ENCODE measurements at places on chromosomes 4 and X. TPM values are rescaled to one million over a fixed set of nuclear protein-coding genes. Genes with fewer than 3 reads are reported as not detected.
A peak's percentile ranks its signal among the peaks of the same experiment; 100 is the strongest.

DNA sequence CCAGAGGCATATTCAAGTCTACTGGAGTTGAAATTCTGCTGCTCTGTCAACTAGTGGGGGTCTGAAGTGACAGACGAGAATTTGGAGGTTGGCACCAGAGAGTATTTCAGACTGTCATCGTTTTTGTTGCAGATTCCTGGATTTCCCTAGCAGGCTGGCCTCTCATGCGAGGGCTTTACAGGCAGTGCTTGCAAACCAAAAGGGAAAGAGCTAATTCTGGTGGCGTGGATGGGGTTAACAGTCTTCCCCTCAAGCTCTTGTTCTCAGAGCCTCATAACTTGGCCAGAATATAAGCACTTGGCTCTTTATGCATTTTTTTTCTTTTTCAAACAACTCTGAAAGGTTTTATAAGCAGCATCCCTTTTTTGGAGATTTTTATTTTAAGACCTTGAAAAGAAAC, at the start of gene SPARCL1:
SPARCL1 (minus strand) TSS at position 190 of the 400 bp plus-strand sequence. CDS start 29,802 bp downstream, outside the sequence.
- DNase-seq: no peak
- no peak within 1 kb of the TSS for H3K4me3 ChIP-seq
- H3K36me3 ChIP-seq: no peaks in the 10 kb centered on the region
- H3K27me3 ChIP-seq: no peaks in the 10 kb centered on the region
- no peaks in the 10 kb centered on the region for H3K4me1 ChIP-seq

- DNase-seq: no peak
- H3K27me3 ChIP-seq: no peaks in the 10 kb centered on the region
- no peaks in the 10 kb centered on the region for H3K4me1 ChIP-seq
- H3K36me3 ChIP-seq: peaks cover 48% of the 10 kb centered on the region
Observed at GRCh38 chr4:139470997-139471665, 17.2 kb downstream of the RAB33B start.

DNA sequence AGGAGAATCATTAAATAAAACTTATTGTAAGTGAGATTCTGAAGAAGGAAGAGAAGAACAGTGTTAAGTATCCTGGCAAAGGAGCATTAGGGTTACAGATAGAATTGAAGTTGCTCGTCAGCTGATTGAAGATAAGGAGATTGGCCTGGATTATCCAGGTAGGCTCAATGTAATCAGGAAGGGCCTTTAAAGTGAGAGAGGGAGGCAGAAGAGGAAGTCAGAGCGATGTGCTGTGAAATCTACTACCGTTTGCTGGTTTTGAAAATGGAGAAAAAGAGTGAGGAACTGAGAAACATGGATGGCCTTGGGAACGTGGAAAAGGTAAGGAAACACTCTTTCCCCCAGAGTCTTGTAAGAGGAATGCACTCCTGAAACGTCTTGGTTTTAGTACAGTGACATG, 245.7 kb downstream of the ANTXR2 start:
- H3K36me3 ChIP-seq: no peaks in the 10 kb centered on the region
- no peak overlapping the region for H3K4me3 ChIP-seq
- no peak overlapping the region for H3K27ac ChIP-seq

GRCh38 chr4:89266128-89266527, 41.5 kb downstream of the GPRIN3 start:
- peaks cover 42% of the 10 kb centered on the region for H3K4me1 ChIP-seq
- DNase-seq: no peak
- no peak overlapping the region for H3K4me3 ChIP-seq

- peak overlapping the region; percentile 12 for H3K4me3 ChIP-seq
- no peaks in the 10 kb centered on the region for H3K36me3 ChIP-seq
- no peaks in the 10 kb centered on the region for H3K27me3 ChIP-seq
- DNase-seq: peak; percentile 54
Observed at GRCh38 chrX:1322393-1322792, 14.2 kb upstream of the IL3RA start.

GRCh38 chr4:112817933-112818593, 181.1 kb downstream of the LARP7 start:
- H3K27me3 ChIP-seq: peaks cover 14% of the 10 kb centered on the region
- peaks cover 10% of the 10 kb centered on the region for H3K4me1 ChIP-seq
- peak overlapping the region; percentile 40 for H3K27ac ChIP-seq
- DNase-seq: peak; percentile 60

DNA sequence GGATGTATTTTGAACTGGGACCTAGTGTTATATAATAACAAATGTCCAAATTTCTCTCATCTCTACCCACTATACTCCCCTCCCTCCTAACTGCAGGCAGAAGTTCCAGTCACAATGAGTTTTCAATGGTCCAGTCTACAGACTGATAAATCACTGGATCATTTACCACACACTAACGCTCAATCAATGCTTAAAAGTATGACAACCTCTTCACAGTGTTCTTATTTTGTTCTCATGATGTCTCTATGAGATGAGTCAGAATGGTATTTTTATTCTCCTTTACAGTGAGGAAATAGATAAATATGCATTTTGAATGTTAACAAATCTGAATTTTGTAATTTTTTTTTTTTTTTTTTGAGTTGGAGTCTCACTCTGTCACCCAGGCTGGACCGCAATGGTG, 83.7 kb upstream of the ETNPPL start:
- H3K27me3 ChIP-seq: peaks cover 7% of the 10 kb centered on the region
- no peak overlapping the region for H3K4me3 ChIP-seq
- H3K36me3 ChIP-seq: no peaks in the 10 kb centered on the region
- DNase-seq: no peak
- H3K27ac ChIP-seq: no peak overlapping the region
- peaks cover 19% of the 10 kb centered on the region for H3K4me1 ChIP-seq

- H3K27me3 ChIP-seq: peaks cover 2% of the 10 kb centered on the region
- no peaks in the 10 kb centered on the region for H3K4me1 ChIP-seq
- no peaks in the 10 kb centered on the region for H3K36me3 ChIP-seq
Observed at GRCh38 chrX:109872021-109872732, 130.7 kb upstream of the TMEM164 start.

UCHL1 gene
- 0.37 TPM for total RNA-seq

PIN4 gene
- total RNA-seq: 7.0 TPM

DNA sequence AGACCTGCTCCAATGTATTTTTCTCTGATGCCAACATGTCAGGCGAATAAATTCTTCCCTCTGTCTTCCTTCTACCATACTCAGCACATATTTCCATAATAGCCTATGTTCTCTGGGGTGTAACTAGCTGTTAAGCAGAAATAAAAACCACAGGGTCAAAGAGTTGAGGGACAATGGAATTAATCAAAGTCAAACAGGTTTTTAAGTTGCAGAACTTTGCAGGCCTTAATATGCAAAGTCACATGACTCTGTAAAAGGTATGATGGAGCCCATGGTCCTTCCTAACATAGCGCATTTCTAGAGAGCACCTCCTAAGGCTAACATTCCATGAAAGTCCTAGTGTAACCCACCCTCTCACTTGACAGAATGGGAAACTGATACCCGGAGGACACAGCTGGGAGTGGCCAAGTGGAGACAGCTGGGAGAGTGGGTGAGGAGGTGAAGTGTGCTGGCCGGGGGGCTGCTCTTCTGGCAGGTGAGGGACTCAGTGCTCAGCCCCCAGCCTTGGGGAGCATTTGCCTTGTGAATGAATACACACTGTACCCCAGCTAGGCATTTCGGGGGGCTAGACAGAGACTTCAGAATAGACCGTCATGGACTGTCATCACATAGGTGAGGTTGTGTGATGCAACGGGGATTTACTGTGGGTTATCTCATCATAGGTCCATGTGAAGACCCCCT, 8.4 kb upstream of the SORCS2 start:
- peaks cover 9% of the 10 kb centered on the region for H3K36me3 ChIP-seq
- no peak overlapping the region for H3K27ac ChIP-seq
- peaks cover 14% of the 10 kb centered on the region for H3K4me1 ChIP-seq
- H3K27me3 ChIP-seq: peaks cover 10% of the 10 kb centered on the region

DNA sequence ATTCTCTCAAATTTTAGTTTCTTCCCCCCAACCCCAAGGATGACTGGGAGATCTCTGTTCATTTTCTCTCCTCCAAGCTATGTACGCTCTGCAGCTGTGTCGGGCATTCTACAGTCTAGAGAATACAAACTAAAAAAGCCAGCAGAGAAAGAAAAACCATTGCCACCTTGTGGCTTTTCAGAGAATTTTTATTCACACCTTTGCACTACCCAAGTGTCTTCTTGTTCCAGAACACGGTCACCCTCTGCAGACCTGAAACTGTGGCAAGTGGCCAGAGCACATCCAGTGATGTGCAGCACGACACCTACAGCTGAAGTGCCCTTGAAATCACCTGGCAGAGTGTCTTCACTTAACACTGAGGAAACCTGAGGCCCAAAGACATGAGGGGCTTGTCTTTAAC, 68.6 kb downstream of the CHST7 start:
- no peak overlapping the region for H3K4me3 ChIP-seq
- DNase-seq: peak; percentile 23
- no peak overlapping the region for H3K27ac ChIP-seq
- H3K36me3 ChIP-seq: peaks cover 3% of the 10 kb centered on the region
- H3K27me3 ChIP-seq: no peaks in the 10 kb centered on the region

- peaks cover 23% of the 10 kb centered on the region for H3K27me3 ChIP-seq
- no peak overlapping the region for H3K27ac ChIP-seq
- H3K36me3 ChIP-seq: no peaks in the 10 kb centered on the region
- DNase-seq: no peak
- peaks cover 6% of the 10 kb centered on the region for H3K4me1 ChIP-seq
- H3K4me3 ChIP-seq: no peak overlapping the region
Observed at GRCh38 chr4:6556263-6556662, 18.7 kb upstream of the MAN2B2 start.

DNA sequence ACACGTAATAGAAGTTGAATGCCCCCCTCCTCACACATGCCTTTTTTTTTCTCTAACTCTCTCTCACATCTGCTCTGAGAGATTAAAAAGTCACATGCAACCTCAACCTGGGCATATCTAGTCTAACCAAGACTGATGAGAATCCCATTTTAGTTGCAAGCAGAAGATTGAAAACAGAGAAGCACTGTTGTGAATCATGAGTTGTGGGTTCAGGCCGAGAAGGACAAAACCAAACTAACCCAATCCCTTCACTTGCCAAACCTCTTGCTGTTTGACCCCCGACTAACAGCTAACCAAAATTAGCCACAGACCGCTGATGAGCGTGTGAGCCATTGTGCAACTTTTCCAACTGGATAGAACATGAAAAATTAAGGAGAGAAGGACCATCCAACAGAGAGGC, 31.8 kb downstream of the CXCL1 start:
- H3K4me1 ChIP-seq: no peaks in the 10 kb centered on the region
- H3K4me3 ChIP-seq: no peak overlapping the region
- no peaks in the 10 kb centered on the region for H3K27me3 ChIP-seq
- no peaks in the 10 kb centered on the region for H3K36me3 ChIP-seq

MAGEA10 gene
- not detected for total RNA-seq

DNA sequence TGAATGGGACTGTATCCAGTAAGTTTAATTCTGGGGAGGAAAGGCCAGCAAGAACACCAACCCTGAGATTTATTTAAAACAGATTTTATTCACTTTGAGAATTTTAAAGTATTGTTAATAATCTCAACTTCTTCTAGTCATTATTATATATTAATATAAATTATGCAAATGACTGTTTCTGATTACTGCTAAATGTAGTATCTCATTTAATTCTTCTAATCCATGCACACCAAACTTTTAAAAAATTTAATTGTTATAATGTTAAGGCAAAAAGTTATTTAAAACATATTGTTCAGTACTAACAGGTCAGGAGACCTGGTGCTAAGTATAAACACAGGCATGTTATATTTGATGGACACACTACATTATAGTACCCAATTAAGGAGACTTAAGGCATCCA, 8.1 kb downstream of the RLIM start:
- H3K36me3 ChIP-seq: peaks cover 45% of the 10 kb centered on the region
- H3K4me1 ChIP-seq: peaks cover 34% of the 10 kb centered on the region
- H3K27me3 ChIP-seq: no peaks in the 10 kb centered on the region
- DNase-seq: no peak
- H3K27ac ChIP-seq: no peak overlapping the region

GRCh38 chrX:12947545-12948235, 27.2 kb upstream of the TMSB4X start:
- H3K4me1 ChIP-seq: peaks cover 52% of the 10 kb centered on the region
- no peak for DNase-seq
- no peaks in the 10 kb centered on the region for H3K27me3 ChIP-seq
- H3K27ac ChIP-seq: peak overlapping the region; percentile 93
- H3K36me3 ChIP-seq: no peaks in the 10 kb centered on the region
- no peak overlapping the region for H3K4me3 ChIP-seq

DNA sequence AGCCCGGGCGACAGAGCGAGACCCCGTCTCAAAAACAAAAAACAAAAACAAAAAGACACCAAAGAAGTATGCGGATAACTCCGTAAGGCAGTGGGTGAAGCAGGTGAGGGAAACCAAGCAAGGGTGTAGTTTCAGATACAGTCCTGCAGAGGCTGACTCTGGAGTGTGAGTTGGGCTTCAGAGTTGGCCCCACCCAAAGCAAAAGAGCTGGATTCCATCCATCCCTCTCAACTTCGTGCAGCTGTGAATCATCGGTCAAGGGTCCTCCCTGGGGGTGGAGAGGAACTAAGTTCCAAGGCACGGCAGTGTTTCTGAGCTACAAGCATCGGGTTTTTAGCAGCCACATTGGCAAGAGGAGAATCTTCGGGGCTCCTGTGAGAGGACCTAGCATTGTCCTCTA, 43.9 kb upstream of the FAM9A start:
- H3K4me1 ChIP-seq: no peaks in the 10 kb centered on the region
- no peak for DNase-seq
- H3K27me3 ChIP-seq: peaks cover 2% of the 10 kb centered on the region
- H3K27ac ChIP-seq: no peak overlapping the region
- H3K36me3 ChIP-seq: no peaks in the 10 kb centered on the region
- H3K4me3 ChIP-seq: no peak overlapping the region

DNA sequence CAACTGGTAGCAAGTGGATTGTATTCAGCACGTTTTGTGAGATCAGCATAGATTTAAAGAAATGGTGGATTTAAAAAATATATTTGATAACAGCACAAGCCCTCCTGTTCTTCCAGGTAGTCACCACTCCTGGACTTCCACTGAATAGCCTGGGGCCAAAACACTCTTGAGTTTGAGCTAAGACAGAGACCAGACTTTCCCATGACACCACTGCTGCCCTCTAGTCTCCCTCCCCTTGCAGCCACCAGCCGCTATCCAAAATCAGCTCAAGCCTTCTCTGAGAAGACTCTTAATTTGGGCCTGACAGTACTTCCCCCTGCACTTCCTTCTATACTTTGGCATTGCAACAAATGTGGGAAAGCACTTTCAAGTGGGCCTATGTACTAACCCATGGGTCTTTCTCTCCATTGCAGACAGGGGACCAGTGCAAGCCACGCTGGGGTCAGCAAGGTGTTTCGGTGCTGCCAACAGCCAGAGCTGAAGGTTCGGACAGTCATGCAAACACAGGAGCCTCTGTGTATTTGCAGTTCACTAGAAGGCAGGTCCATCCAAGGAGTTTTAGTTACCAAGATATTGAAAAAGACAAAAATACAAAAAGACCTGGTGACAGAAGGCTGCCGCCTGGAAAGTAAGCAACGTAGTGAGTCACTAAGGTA, 40.5 kb upstream of the KLHL13 start:
- H3K4me3 ChIP-seq: no peak overlapping the region
- no peak overlapping the region for H3K27ac ChIP-seq
- H3K4me1 ChIP-seq: no peaks in the 10 kb centered on the region
- H3K27me3 ChIP-seq: no peaks in the 10 kb centered on the region

- no peaks in the 10 kb centered on the region for H3K27me3 ChIP-seq
- H3K4me1 ChIP-seq: peaks cover 10% of the 10 kb centered on the region
- DNase-seq: no peak
- H3K4me3 ChIP-seq: no peak overlapping the region
- peaks cover 39% of the 10 kb centered on the region for H3K36me3 ChIP-seq
Observed at GRCh38 chrX:3659761-3660160, 53.7 kb downstream of the PRKX start.
